Stimulated activated CD8-positive, alpha-beta memory T cell treated with anti-CD3 and anti-CD28 coated beads, Interleukin-12 subunit alpha, Interleukin-12 subunit beta, amount 100 ng/mL, for 1 hour (primary cell): ENCODE measurements at places on chromosomes 12 and 14.

- DNase-seq = no peak
Measured at GRCh38 chr12:77025782-77026314, 39.5 kb downstream of the E2F7 start.

DNA sequence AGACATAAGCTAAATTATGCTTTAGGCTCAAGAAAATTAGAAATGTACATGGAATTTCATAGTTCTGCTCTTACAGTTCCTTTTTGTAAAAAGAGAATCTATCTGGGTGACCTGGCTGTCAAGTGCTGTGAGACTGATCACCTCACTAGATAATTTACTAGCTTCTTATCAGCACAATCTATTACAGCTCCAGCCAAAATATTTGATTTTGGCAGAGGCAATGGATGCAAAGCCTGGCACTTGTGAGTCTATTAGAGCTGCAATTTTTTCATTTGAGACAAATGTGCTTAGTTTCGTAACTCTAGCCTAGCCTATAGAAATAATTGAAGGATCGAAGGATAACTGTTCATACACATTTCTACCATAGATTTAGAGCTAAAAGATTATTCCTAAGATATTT, 927.5 kb downstream of the SLC6A15 start:
- DNase-seq = no peak

DNA sequence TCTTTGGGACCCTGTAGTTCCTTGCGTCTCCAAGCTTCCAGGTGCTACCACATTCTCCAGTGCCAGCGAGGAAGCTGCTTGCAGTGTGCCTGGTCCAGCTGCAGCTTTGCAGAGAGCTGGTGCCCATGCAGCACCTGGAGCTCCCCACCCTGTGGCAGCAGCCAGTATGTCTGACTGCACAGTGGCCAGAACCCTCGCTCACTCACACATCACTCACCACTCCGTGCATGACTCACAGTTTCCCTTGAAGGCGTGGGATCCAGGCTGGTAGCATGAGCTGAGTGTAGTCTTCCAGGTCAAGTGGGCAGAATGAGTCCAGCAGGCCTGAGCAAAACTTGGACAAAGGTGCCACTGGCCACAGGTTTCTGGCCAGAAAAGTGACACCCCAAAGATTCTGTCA, 33.6 kb downstream of the SDR9C7 start:
- no peak for DNase-seq

- no peak for DNase-seq
Measured at GRCh38 chr12:49507139-49507538, 31.7 kb upstream of the KCNH3 start.

GRCh38 chr12:40727774-40728483, 35.7 kb downstream of the CNTN1 start:
- DNase-seq = no peak
